GM03348 (cell line): ENCODE measurements at places on chromosomes 3 and 15.

- no peak for DNase-seq
These were observed 12.6 kb downstream of the MRAS start for GRCh38 chr3:138360869-138361525.

- no peak for DNase-seq
These were observed 39.3 kb downstream of the ATP1B3 start for GRCh38 chr3:141915766-141916165.

DNA sequence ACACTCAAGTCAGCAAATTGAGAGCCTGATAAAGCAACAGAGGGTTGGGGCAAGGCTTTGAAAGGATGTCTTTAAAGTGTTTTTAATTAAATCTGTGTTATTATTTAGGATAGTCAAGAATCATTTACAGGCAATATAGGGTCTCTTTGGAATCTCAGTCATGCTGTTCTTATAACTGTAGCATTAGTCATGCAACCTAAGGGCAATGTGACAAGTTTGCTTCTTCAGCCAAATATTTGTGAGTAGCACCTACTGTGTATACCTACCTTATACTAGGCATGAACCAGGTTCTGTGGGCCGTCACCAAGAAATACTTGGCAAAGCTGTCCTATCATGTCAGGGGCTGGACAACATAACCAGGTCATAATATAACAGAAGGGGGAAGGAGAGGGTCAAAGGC, 184.6 kb upstream of the TRIM42 start:
- DNase-seq: no peak

- DNase-seq: peak; percentile 49
These were observed 329.4 kb downstream of the TBC1D5 start for GRCh38 chr3:17412950-17413530.

DNA sequence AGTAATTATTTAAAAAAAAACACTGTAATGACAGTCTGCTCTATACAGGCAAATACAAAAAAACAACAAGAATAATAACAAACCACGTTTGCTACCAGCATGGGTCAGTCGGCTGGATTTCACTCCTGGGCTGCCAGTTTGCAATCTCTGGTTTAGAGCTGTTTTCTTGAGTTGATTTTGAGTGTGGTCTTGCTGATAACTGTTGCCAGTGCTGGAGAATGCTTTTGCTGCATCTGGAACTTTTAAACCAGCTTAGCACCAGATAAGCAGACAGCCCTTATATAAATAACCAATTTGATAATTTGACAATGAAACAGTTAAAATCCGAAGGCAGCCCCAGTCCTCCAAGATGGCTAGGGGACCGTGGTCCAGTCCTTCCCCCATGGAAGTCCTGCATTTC, 14.0 kb upstream of the CTDSPL start:
- no peak for DNase-seq

DNA sequence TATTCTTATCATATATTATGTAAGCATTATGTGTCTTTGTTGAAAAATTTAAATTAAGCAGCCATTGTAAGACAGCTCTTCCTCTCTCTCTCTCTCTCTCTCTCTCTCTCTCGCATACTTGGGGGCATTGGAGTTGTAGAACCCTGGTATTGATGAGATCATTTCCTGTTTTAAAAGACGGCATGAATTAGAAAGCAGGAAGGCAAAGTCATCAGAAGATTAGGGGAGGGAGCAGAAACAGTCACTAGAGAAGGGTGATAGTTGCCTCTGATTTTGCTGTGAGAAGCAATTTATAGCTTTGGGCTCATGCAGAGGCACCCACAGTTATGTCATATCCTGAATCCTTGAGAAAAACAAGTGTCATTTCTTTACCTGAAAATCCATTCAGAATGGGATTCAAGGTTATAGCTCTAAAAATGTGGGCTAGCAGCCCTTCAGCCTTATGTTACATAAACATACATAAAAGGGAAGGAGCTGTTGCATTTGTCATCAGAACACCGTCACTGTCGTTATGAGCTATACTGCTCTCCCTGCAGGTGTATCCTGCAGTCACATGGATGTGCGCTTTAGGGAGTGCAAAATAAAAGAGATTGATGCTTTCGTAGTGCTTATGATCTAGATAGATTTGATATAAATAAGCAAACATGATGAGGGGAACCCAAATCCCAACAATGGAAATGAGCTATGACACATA, 213.8 kb downstream of the NR1D2 start:
- no peak for DNase-seq

GRCh38 chr15:70093481-70094319, 4.0 kb downstream of the TLE3 start:
- no peak for DNase-seq

GRCh38 chr3:184289426-184289938, 9.6 kb upstream of the PSMD2 start:
- DNase-seq: peak; percentile 76

GRCh38 chr15:45254405-45254804, 2.4 kb downstream of the SLC28A2 start:
- no peak for DNase-seq

- DNase-seq: no peak
These were observed 217.8 kb upstream of the ARHGEF26 start for GRCh38 chr3:153903430-153903829.

- DNase-seq: no peak
These were observed 141.9 kb upstream of the SLC7A14 start for GRCh38 chr3:170727754-170728153.

- DNase-seq: no peak
These were observed 62.4 kb upstream of the PYDC2 start for GRCh38 chr3:191398607-191399006.

- no peak for DNase-seq
These were observed 365.6 kb downstream of the SV2B start for GRCh38 chr15:91465696-91466095.

DNA sequence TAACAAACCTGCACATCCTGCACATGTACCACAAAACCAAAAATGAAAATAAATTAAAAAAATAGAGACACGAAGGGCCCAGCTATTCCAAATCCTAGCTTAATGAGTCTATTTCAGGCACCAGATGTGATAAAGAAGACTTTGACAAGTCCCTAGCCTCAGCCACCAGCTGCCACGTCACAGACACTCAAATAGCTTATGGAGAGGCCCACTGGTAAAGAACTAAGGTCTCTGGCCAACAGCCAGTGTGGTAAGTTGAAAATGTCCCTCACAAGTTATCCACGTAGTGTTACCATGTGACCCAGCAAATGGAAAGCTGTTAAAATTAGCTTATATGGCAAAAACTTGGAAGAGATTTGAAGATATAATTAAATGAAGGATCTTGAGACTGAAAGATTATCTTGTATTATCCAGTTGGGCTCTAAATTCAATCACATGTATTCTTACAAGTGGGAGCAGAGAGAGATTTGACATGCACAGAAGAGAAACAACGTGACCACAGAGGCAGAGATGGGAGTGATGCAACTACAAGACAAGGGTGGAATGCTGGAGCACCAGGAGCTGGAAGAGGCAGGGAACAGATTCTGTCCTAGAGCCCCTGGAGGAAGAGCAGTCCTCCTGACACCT, 10.9 kb downstream of the ACSBG1 start:
- DNase-seq: peak; percentile 42

GRCh38 chr3:142987707-142988106, 13.7 kb upstream of the U2SURP start:
- no peak for DNase-seq

GRCh38 chr3:194683380-194683779, 2.3 kb upstream of the FAM43A start:
- no peak for DNase-seq

DNA sequence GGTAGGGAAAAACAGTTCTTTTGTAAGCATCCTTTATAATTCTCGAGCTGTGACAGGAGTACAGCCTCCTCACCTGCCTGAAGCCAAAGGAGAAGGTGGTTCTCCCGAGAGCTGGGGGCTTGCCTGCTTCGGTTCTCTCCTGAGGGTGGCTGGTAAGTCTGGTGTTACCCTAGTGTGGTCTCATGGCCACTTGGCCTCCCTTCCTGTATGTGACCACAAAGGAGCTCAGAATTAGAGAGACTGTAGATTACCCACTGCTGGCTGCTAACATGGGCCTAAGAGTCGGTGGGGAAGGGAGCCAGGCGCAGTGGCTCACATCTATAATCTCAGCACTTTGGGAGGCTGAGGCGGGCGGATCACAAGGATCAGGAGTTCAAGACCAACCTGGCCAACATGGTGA, 12.6 kb downstream of the PDHB start:
- DNase-seq: no peak

GRCh38 chr3:46440531-46441294, 24.0 kb downstream of the LTF start:
- no peak for DNase-seq

- DNase-seq: no peak
These were observed 75.8 kb downstream of the CBLB start for GRCh38 chr3:105793040-105793439.

DNA sequence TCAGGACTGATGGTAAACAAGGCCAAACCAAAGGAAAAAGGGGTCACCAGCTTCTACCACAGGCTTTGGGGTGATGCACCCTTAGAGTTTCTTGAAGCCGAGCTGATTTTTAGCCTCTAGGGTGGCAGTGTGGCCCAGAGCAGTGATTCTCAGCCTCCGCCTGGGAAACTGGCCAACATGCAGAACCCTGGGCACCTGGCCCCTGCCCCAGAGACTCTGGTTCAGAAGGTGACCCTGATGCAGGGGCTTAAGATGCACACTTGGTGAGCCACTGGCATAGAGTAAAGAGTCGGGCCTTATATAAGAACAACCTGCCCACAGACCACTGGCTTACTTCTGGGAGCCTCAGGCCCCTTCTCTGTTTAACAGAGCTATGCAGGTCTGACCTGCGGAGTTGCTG, 44.5 kb downstream of the SYNM start:
- DNase-seq: no peak

- DNase-seq: no peak
These were observed 275.0 kb downstream of the NFKBIZ start for GRCh38 chr3:102124282-102124681.

GRCh38 chr3:157360044-157360443, 76.6 kb upstream of the PTX3 start:
- peak; percentile 81 for DNase-seq

DNA sequence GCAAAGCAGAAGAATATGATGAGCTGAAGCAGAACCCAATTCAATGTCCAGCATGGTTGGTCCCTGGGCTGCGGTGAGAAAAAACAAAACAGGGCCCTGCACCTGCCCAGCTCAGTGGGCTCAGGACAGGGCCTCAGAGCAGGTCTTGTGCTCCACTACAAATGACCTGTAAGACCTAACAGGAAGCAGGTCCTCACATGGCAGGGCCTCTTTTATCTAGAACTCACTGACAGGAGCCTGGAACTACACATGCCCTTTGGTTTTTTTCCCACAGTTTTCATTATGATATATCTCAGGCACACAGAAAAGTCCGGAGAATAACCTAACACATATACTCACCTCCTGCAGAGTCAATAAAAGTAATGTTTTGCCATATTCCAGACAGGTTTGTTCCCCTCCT, 38.4 kb downstream of the CCDC12 start:
- no peak for DNase-seq
